NCI-H1694 treated with DMSO at 0.1 percent for 48 hours (cell line): ENCODE measurements at places on chromosomes 12 and 14.

DNA sequence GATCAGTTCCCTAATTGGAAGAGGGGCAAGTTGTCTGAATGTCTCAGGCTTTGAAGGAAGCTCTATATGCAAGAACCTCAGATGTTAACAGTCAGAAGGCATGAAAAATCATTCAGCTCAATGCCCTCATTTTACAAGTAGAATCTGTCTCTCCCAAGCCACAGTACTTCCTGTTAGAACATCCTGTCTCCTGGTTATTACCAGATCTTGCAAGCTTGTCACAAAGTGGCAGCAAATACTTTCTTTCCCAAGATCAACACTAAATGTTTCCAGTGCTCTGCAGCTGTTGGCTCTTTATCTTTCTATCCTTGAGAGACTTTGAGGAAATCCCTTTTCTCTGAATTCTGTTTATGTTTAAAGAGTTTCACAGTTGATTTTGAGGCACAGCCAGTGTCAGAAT, 235.5 kb downstream of the AKAP6 start:
- DNase-seq, result no peak

GRCh38 chr12:122985338-122986257, 5.1 kb downstream of the ARL6IP4 start:
- no peak for DNase-seq

- no peak for DNase-seq
Measured at GRCh38 chr12:22477894-22478287, 66.5 kb downstream of the C2CD5 start.

DNA sequence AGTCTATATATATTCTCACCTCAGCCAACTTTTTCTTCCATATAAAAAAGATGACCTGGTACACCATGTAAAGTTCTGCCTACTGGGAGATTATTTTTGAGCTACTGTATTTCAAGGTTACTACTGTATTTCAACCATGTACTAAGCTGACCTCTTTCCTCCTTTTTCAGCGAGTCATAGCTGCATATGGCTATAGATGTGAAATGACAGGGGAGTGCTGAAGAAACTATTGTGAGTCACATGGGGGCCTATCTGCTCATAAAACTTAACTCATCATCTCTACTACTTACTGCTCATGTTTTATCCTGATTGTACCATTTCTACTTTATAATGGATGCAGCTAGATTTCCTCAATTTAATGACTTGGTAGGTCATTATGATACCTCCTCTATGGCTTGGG, 571.4 kb upstream of the ATP2B1 start:
- DNase-seq, result no peak

GRCh38 chr12:94053676-94054075, 94.7 kb upstream of the PLXNC1 start:
- no peak for DNase-seq

GRCh38 chr14:63893701-63894458, 41.1 kb downstream of the SYNE2 start:
- no peak for DNase-seq

DNA sequence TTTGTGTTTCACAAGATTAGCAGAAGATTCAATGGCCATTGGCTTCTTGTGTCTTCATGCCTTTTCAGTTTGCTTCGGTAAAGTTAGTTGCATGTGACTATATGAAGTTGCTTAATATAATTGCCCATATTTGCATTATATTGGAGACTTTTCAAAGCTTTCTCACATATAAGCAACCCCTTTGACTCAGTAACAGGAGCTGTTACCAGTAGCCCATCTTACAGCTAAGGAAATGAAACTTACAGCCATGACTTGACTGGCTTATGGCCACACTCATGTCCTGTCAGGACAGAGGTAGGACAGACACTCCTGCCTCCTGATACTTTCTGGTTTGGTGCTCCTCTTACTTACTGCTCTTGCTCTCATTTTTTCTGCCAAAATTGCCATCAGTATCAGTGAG, 1082.1 kb downstream of the BCL11B start:
- no peak for DNase-seq

DNA sequence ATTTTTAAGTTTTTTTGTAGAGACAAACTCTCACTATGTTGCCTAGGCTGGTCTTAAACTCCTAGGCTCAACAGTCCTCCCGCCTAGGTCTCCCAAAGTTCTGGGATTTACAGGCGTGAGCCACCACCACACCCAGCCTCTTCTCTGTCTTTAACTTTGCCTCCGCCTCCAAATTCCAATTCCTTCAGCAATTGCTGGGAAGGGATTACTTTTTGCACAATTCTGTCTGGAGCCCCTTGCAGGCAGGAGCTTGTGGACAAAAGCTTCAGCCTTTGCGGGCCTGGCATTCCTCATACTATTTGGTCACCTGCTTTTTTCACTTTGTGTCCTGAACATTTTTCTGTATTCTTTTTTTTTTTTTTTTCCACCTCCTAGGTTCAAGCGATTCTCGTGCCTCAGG, 26.0 kb downstream of the SH2B3 start:
- no peak for DNase-seq

DNA sequence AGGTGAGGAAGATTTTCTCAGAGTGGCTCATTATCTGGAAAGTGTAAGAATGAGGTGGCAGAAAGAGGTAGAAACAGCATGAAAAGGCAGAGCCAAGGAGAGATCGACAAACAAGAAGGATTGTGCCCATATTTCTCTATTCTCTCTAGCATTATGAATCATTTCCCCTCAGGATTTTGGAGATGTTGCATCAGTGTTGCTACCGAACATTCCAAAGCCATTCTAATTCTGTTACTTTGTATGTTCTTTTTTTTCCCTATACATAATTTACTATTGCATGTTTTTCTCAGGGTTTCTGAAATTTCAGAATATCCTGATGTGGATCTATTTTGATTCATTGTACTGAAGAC, 61.4 kb downstream of the KICS2 start:
- DNase-seq, result no peak
